Thoracic aorta (tissue), 2 donors: ENCODE measurements at places on chromosomes 3 and 15.

DNA sequence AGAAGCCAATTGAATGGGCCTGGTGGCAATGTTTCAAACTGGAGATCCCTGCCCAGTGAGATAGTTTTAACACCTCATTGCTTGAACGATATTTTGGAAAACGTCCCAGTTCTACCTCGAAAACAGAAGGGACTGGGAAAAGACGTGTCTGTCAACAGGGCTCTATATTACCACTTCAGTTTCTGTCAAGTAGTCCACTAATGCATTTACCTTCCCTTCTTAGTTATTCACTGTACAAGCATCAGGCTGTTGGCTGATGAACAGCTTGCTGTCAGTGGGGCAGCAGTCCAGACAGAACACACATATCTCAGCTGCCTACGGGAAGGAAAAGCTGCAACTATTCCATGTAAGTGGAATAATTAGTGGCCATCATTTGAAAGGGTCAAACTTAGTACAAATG is 794.7 kb upstream of the GBE1 start:
- DNase-seq = no peak
- H3K36me3 ChIP-seq = no peaks in the 10 kb centered on the region
- no peaks in the 10 kb centered on the region for H3K4me1 ChIP-seq
- no peaks in the 10 kb centered on the region for H3K27me3 ChIP-seq
- no peak overlapping the region for H3K27ac ChIP-seq

DNA sequence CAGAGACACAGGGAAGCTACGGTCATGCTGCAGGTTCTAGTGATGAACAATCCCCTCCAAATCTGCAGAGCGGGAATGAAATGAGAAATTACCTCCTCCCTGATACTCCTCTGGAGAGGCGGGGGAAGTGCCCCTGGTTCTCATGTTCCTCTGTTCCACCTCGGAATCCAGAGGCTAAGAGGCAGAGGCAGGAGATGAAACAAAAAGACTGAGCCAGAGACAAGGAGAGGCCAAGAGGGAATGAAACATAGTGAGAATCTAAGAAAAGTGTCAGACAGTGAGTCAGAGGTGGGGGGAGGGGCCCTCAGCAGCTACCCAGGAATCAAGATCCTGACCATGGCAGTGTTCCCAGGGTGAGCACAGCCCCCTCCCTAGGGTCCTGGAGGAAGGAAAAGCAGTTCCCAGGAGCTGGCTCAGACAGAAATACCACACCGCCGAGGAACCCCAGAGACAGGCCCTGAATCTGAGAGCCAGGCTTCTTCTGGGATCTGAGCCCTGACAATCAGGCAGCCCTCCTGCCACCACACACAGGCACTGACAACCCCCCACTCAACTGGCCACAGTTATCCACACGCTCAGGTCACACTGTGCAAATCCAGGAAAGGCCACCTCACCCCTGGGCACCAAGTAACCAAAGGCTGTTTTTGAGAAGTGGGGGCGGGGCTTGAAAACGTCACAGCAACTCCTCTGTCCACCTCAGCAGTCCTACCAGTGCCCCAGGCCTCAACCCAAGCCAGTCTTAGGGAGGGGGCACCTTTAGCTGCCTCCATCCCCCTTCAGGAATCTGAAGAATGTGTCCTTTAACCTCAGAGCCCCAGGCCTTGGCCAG is 2.4 kb downstream of the CSRNP1 start:
- no peaks in the 10 kb centered on the region for H3K27me3 ChIP-seq
- peak; percentile 95 for DNase-seq
- peaks cover 63% of the 10 kb centered on the region for H3K4me1 ChIP-seq

- H3K27ac ChIP-seq = no peak overlapping the region
- no peak overlapping the region for H3K4me3 ChIP-seq
- no peaks in the 10 kb centered on the region for H3K4me1 ChIP-seq
- no peaks in the 10 kb centered on the region for H3K27me3 ChIP-seq
- H3K36me3 ChIP-seq = no peaks in the 10 kb centered on the region
Measured at GRCh38 chr15:27339138-27339537, 368.2 kb downstream of the GABRG3 start.

DNA sequence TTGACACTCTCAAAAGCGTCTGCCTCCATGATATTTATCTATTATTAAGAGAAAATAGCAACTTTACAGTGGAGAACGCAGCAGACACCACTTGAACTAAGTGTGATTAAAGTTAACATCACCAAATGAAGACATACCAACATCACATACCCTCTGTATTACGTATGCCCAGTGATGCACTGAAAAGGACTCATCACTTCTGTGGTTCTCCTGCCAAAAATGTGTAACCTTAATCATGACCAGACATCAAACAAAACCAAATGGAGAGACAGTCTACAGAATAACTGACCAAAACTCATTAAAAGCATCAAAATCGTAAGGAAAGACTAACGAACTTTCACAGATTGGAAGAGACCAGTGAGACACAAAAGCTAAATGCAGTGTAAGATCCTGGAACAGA is 103.2 kb downstream of the PPP2R3A start:
- peaks cover 3% of the 10 kb centered on the region for H3K4me1 ChIP-seq
- no peaks in the 10 kb centered on the region for H3K27me3 ChIP-seq
- no peaks in the 10 kb centered on the region for H3K36me3 ChIP-seq
- no peak overlapping the region for H3K27ac ChIP-seq

- no peak for DNase-seq
- no peaks in the 10 kb centered on the region for H3K27me3 ChIP-seq
- H3K36me3 ChIP-seq = no peaks in the 10 kb centered on the region
- H3K27ac ChIP-seq = no peak overlapping the region
Measured at GRCh38 chr15:47437491-47437890, 279.8 kb upstream of the SEMA6D start.

- DNase-seq = no peak
- H3K4me3 ChIP-seq = no peak overlapping the region
- H3K27ac ChIP-seq = peak overlapping the region; percentile 65
Measured at GRCh38 chr3:42020684-42021307, 58.9 kb upstream of the ULK4 start.

DNA sequence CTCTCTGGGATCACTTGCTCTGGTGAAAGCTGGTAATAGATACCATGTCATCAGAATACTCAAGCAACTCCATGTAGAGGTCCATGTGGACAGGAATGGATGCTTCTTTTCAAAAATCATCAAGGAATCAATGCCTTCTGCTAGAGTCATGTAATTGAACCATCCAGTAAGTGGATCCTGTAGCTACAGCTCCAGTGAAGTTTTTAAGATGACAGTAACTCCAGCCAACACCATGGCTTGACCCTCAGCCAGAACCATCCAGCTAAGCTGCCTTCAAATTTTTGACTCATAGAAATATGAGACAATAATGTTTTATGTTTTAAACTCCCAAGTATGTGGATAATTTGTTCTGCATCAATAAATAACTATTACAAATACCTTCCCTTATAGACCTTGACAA is 923.7 kb downstream of the EPHA3 start:
- H3K36me3 ChIP-seq = no peaks in the 10 kb centered on the region
- DNase-seq = no peak
- no peak overlapping the region for H3K4me3 ChIP-seq
- no peak overlapping the region for H3K27ac ChIP-seq
- no peaks in the 10 kb centered on the region for H3K4me1 ChIP-seq
